NCI-H446 treated with DMSO at 0.1 percent for 48 hours (cell line): ENCODE measurements at places on chromosomes 2 and 18.

- DNase-seq, result no peak
These were observed 5.9 kb upstream of the VAPA start for GRCh38 chr18:9907867-9908266.

DNA sequence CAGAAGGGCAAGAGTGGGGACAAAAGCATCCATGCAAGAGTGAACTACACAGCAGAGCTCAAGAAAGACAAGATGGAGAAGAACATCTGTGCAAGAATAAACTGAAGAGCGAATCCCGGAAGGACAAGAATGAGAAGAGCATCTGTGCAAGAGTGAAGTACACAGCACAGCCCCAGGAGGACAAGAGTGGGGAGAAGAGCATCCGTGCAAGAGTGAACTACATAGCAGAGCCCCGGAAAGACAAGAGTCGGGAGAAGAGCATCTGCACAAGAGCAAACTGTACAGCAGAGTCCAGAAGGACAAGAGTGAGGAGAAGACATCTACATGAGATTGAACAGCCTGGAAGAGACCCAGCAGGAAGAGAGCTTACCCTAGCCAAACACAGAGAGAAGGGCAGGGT lies 284.6 kb downstream of the PIEZO2 start:
- no peak for DNase-seq

DNA sequence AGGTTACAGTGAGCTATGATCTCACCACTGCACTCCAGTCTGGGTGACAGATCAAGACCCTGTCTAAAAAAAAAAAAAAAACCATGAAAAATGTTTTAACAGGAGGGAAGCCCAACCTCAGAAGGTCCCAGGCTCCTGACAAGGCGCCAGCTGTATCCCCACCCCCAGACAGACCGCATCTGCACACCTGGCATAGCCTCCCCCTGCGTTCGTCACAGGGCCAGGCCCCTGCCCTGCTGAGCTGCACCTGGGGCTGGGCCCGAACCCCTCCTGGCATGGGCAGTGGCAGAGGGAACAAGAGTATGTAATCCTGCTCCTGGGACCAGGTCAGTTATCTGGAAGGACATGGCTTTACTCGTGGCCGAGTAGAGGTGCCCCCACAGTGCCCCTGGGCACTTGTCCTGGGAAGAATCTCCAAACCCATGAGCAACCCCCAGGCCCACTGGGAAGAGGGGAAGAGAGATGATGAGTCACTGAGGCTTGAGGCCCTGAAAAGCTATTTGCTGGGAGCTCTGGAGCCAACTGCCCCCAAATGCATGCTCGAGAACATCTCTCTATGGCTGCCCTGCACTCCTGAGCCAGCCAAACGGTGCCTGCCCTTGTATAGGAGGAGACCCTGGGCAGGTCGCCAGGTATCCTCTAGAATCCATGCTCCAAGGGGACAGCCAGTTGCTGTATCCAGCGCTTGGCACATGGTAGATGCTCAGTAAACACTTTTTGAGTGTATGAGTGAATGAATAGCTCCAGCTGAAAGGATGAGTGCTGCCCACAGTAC lies 265.5 kb downstream of the ATAD2B start:
- peak; percentile 45 for DNase-seq

- DNase-seq, result no peak
These were observed 75.7 kb upstream of the OTOS start for GRCh38 chr2:240216167-240216566.

DNA sequence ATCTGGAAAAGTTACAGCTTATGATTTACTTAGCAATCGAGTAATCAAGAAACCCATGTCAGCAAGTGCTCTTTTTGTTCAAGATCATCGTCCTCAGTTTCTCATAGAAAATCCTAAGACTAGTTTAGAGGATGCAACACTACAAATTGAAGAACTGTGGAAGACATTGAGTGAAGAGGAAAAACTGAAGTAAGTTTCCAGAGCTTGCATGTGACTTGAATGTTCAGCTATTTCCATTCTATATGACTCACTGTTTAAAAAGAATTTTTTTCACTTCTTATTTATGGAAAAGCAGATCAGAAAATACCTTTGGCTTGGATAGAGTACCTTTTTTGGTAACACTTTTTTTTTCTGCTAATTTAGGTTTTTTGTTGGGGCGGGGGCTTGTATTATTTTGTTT lies 70.7 kb downstream of the PMS1 start:
- DNase-seq, result no peak

DNA sequence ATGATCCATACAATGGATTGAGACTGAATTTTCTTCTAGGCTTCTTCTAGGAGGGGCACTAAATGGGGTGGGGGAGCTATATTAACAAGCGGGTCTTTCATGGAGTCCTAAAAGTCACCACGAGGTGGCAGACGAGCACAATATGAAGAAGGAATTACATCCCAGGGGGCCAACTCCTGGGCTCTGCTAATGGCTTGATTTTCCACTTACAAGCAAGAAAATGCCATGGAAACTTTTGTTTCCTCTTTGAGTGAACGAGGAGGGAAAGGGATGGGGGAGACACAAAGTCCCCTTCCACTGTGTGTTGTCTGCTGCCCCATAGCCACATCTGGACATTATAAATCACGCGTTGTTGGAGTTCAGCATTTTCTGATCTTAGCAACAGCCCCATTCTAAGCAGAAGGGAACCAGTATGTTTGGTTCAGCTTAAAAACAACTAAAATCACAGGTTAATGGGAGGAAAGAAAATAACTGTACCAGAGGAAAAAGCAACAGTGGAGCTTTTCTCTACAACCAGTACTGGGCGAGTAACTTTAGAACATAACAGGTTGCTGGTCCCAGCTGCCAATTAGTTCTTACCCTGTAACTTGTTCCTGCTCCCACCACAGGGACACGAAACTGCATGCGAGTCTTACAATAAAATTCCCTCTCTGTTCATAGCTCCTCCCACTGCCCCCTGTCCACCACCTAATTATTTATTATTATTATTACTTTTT lies 285.0 kb upstream of the PARD3B start:
- DNase-seq, result peak; percentile 47
